ENCODE measurements at places on chromosomes 6 and 20. TPM values are rescaled to one million over a fixed set of nuclear protein-coding genes. Genes with fewer than 3 reads are reported as not detected.

DNA sequence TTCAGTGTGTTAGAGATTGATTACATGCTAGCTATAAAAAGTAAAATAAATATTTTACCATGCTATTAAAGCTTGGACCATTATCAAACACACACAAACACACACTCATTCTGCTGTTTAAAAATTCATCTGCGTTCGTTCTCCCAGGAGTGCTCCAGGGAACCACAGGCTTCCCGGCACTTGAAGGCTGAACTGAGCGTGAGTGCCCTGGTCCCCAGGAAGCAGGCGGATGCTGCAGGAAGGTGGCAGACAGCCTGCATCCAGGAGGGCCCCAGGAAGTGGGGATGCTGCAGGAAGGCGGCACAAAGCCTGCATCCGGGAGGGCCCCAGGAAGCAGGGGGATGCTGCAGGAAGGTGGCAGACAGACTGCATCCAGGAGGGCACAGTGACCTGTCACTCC is 147.2 kb upstream of the SNX9 start:
- no peak for DNase-seq

LPA gene
- not detected for total RNA-seq

MLIP gene
- total RNA-seq, result not detected

RAMACL gene
- 0.32 TPM for total RNA-seq

RAB44 gene
- total RNA-seq, result not detected

GRCh38 chr20:48983423-48984400 is 62.2 kb downstream of the ARFGEF2 start:
- no peak for DNase-seq

GRCh38 chr6:117267766-117268534 is 2.6 kb downstream of the VGLL2 start:
- no peak for DNase-seq

GRCh38 chr6:18101271-18101670 is 21.2 kb downstream of the NHLRC1 start:
- DNase-seq, result no peak

GRCh38 chr6:42428326-42429041 is 23.2 kb downstream of the TRERF1 start:
- DNase-seq, result peak; percentile 42

SLC17A4 gene
- total RNA-seq, result not detected

- DNase-seq, result no peak
Observed at GRCh38 chr6:68711386-68712000, 76.4 kb downstream of the ADGRB3 start.

DNA sequence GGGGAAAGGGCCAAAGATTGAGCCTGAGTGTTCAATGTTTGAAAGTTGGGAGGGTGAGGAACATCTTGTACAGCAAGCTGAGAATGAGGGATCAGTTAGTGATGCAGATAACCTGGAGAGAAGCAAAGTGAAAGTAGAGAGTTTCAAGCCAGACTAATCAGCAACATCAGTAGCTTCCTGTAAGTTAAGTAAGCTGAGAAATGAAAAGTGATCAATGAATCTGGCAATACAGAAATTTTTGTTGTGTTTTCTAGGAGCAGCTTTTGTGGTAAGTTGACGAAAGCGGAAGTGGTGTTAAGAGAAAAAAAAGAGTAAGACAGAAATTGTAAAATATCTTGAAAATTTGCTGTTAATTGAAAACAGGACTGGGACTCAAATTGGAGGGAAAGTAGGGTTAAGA is 855.5 kb upstream of the MAP3K7 start:
- no peak for DNase-seq

GRCh38 chr6:92715991-92716390 is 703.4 kb downstream of the EPHA7 start:
- no peak for DNase-seq

SALL4 gene
- total RNA-seq, result 2.3 TPM

SUPT3H gene
- total RNA-seq, result 14.8 TPM

DNA sequence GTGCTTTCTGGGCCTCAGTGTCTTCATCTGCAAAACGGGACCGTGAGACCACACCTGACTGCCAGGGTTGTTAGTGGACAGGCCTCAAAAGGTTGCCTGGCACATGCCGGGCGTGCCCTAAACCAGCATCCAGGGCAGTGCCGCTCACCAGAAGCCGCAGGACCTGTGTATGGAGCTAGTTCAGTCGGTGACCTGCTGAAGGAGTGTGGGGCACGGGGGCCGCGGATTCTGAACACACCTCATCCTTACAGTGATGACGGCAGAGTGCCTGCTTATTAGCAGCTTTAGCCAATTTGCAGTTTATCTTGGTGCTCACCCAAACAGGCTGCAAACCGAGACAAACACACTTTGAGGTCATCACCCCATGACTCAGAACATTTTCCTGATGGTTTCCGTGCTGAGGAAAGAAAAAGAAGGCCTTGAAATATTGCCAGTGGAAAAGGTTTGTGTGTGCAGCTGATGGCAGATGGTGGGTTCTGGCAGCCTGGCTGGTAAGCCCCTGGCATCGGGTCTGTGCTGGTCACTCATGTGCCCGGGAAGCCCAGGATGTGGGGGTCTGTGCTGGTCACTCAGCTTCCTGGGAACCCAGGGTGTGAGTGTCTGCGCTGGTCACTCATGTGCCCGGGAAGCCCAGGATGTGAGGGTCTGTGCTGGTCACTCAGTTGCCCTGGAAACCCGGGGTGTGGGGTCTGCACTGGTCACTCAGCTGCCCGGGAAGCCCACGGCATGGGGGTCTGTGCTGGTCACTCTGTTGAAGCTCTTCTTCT is 153.8 kb downstream of the ERMARD start:
- no peak for DNase-seq

DCDC2 gene
- total RNA-seq, result not detected

- no peak for DNase-seq
Observed at GRCh38 chr6:139721954-139722353, 347.5 kb upstream of the CITED2 start.

RIPOR2 gene
- total RNA-seq, result 9.4 TPM

SASH1 gene
- total RNA-seq, result 0.52 TPM

DNA sequence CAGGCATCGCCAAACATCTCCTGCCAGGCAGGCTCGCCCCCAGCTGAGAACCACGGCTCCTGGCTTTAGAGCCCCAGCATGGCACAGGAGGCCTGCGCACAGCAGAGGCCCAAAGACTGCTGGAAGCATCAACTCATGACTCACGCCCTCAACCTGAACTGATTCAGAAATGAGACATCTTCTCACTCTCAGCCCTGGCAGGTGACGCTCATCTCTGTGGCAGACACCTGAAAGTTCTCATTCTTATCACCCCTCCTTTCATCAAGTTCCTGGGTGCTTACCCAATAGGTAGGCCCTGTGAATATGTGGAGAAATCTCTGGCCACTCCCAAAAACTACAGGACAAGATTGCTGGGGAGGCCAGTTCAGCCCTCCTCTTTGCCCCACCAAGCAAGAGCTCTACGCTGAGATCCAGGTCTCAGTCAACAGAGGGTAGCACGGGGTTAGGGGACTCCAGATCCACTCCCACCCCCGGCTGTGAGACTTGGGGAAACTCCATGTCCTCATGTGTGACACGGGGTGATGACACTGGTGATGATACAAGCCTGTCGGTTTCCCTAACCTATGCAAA is 11.3 kb downstream of the NFATC2 start:
- DNase-seq, result peak; percentile 44

DNA sequence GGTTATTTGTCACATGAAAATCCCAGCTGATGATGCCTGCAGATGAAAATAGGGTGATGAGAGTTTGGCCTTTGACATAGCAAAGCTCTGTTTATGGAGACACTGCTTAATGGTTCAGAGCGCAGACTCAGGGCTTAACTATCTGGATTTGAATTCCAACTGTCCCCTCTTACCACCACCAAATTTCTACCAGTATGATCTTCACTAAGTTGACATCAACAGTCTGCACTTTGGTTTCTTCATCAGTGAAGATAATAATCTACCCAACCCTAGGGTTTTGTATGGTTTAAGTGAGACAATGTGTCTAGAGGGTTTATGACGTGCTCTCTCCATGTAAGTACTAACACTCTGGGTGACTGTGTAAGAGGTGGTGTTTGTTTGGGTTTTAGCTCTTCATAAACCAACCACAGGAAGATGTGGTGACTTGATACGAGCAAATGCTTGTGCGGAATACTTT is 151.4 kb upstream of the TNFAIP3 start:
- peak; percentile 48 for DNase-seq

DLK2 gene
- 2.1 TPM for total RNA-seq

DNA sequence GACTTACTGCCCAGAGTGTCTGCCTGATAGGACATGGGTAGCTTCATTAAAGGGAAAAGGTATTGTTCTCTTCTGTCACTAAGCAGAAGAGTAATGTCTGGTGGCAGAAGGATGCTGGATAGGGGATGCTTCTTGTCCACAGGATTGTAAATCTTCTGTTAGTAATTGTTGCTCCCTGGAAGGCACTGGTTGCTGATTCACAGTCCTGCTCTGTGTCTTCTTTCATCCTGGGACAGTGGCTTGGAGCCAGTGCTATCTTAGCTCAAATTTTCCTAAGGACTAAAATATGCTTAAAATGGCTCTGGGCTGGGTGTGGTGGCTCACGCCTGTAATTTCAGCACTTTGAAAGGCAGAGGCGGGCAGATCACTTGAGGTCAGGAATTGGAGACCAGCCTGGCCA is 48.0 kb downstream of the SYTL3 start:
- no peak for DNase-seq

- no peak for DNase-seq
Observed at GRCh38 chr6:112258642-112259336, 4.4 kb upstream of the LAMA4 start.

TAF11 gene
- 34.0 TPM for total RNA-seq

DNA sequence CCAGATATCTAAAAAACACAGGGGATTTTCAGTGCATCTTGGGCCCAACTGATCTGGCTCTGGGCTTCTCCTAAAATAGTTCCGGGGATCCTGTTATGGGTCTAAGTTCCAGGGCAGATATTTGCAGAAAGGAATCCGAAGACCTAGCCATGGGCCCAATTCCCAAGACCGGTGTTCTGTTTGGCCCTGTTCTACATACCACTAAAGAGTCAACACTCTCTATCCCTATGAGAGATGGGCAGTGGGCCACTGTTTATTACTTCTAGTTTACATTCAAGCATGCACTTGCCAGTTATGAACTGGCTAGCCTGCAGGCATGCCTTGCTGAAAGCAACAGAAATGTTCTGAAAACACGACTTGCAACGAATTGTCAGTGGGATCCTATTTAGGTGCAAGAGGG is 87.4 kb upstream of the PLCB4 start:
- no peak for DNase-seq

GRCh38 chr6:76752841-76753240 is 680.4 kb upstream of the IMPG1 start:
- DNase-seq, result no peak

DNA sequence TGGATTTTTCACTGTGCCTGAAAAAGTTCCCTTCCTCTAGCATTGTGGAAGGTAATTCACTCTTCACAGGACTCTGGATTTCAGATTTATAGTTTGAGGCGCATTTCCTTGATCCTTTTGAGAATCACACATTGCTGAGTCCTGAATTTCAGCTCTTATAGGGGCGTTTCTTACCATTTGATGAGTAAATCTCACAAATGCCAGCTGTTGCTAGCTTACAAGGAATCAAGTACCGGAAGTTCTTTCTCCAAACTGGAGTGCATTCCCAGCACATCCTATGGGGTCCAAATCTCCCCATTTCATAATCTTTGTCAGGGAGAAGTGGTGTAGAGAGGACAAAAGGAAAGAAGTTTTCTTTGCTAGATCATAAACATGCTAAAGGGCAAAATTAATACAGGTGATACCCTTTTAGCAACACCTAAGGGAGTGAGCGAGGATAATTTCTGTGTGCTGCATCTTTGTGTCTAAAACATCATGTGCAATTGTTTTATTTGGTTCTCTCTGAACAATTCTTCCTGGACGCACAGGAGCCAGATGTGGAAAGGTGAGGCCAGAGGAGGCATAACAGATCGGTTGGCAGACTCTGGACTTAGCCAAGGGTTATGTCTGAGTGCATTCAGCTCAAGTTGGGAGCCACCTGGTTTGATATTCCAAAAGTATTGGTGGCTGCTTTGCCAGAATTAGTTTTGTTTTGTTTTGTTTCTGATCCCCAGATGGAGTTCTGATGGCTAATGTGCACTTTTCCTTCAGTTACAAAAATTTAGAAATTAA is 37.4 kb upstream of the EYA2 start:
- no peak for DNase-seq

- DNase-seq, result no peak
Observed at GRCh38 chr20:43983904-43984361, 69.3 kb downstream of the TOX2 start.

DNA sequence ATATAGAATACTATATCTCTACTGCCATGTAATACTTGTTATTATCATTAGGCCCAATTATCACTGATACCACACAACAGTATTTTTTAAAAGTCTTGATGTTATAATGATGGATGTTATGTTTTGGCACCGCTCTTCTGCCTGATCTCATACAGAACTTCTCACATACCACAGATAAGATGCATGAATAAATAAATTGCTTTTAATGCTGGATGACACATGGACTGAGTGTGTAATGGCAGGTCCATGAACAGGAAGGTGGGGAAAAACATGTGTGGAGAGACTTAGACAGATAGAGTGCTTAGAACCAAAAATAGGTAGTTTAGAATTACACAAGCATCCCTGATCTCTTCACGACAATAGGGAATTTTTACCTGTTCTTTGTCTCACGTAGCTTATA is 258.4 kb upstream of the MARCKS start:
- no peak for DNase-seq

EEF1A2 gene
- 1.4 TPM for total RNA-seq

- DNase-seq, result no peak
Observed at GRCh38 chr6:145564553-145564952, 170.8 kb downstream of the EPM2A start.

SLA2 gene
- 54.9 TPM for total RNA-seq

DNA sequence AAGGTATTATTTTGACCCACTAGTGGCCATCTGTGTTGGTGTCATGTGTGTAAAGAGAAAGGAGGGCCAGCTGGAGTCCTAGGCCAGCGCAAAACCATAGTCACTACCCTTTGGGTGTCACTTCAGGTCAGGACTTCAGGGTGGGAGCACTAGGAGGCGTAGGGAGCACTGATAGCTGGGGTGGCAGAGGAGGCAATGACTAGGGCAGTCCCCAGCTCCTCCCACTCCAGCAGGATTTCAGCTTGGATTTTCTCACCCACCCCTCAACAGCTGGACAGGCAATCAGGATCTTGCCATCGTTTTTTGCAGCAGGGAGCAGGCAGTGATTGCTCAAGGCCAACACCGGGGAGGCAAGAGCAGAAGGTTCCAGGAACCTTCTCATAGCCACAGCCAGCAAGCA is 4.2 kb upstream of the HLA-DOA start:
- DNase-seq, result no peak

DNA sequence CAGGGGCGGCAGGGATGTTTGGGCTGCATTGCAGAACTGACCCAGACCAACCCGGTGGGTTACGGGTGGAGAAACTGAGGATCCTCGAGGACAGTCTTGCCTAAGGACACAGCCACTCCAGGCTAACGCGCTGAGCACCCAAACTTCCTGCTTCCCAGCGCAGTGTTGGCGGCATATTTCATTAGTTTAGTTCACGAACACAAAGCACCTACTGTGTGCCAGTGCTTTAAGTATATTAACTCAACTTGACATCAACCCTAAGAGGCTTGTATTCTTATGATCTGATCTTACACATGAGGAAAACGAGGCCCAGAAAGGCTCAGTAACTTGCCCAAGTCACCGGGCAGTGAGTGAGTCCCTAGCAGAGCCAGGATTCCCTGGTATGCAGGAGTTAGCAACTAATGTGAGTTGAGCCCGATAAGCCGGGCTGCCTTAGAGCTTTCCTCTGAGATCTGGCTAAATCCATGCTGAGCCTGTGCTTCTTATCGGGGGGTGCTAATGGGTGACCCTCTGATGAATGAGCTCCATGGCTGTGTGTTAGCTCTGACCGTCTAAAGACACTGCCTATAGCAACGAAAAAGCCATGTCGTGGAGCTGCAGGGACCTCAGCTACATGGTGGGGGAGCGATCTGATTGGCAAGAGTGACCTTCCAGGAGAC is 92.7 kb downstream of the CD40 start:
- DNase-seq, result no peak

All from activated T-helper 2 cell treated with anti-CD3 and anti-CD28 coated beads, Interferon-gamma antibody, Interleukin-2, Interleukin-4, amounts not matched to agents 10 μg/mL and 5 μg/mL and 100 μg/mL, durations not matched to agents 14 hours and 24 hours and 36 hours (primary cell).